ENCODE measurements at places on chromosomes 1 and 21. TPM values are rescaled to one million over a fixed set of nuclear protein-coding genes. Genes with fewer than 3 reads are reported as not detected.

DNA sequence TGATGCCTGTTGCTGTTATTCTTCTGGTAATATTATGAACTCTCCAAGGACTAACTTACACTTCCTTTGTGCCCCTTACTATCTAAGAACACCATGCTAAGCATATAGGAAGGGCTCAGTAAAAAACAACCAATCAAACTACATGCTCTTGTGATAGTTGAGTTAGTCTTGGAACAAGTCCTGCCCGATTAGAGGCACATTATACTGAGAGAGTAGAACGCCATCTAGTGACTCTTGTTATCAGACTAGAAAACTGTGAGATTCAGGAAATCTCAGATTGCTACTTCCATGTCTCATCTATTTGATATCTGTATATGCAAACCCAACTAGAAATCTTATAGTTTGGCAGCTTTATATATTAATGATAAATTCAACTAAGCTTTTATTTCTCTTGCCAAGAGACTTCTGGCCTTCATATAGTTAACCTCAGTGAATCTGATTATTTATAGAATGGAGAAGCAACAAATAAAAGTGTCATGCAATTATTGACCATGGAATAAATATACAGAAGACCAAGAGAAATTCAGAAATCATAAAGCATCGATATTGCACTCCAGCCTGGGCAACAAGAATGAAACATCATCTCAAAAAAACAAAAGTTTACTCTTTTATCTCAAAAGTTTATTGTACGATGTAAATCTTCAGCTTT lies 7.8 kb upstream of the SRRM1 start:
- no peak for DNase-seq

DNA sequence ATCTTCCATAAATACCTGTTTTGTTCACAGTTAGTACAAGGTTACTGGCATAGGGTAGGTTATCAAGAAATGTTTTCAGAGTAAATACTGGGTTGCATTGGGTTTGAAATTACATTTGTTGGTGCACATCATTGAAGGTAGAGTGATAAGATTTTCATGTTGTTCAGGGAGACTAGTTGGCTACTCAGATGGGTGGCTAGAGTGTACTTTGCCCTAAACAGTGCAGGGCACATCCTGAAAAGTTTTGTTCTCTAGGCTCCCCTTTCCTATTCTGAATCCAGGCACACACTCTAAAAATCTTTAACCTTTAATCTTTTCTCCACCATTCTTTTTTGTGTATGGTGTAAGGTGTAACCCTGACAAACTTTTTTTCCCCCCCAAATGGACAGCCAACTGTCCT lies 18.0 kb downstream of the POU2F1 start:
- no peak for DNase-seq

DNA sequence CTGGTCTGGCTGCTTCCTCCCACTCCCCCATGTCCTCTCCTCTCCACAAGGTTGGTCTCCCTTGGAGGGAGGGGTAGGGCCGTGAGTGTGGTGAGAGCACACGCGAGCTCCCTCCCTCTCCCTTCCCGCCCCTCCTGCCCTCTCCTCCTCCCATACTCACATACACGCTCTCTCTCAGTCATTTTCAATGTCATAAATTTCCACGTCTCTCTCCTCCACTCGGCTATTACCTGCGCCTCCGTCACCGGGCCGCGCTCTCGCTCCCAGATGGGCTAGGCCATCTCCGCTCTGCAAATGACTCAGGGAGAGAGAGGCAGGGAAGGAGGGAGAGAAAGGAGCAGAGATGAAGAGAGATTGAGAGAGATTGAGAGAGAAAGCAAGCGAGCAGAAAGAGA lies 36.7 kb upstream of the DMBX1 start:
- no peak for DNase-seq

The TMEM82 gene
- not detected for total RNA-seq

The CD48 gene
- 6.0 TPM for total RNA-seq

- DNase-seq, result no peak
Observed at GRCh38 chr1:15289251-15289651, 42.2 kb downstream of the FHAD1 start.

The FYB2 gene
- total RNA-seq, result 4.0 TPM

GRCh38 chr1:94872771-94873495 lies 52.8 kb downstream of the SLC44A3 start:
- DNase-seq, result no peak

DNA sequence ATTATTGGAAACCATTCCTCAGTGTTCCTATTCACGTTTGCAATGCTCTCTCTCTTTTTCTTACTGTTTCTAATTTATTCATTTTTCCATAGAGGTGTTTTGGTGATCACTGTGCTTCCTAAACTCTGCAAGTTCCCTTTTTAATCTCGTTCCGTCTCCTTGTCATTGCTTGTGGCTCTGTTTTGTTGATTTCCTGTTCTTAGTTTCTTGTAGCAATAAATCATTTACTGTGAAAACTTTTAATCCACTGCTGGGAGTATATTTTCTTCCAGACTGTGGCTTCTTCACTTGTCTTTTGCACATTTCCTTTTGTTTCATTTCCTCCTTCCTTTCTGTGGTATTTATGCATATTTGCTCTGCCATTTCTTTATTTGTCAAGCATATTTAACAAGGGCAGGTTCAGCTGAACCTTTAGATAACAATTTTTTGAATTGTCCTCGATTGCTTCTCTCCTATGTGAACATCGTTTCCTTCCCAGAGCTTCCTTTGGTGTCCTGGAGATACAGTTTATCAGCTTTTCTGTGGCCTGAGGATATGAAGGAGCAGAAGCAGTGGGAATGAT lies 3.6 kb downstream of the B3GALT5 start:
- no peak for DNase-seq

DNA sequence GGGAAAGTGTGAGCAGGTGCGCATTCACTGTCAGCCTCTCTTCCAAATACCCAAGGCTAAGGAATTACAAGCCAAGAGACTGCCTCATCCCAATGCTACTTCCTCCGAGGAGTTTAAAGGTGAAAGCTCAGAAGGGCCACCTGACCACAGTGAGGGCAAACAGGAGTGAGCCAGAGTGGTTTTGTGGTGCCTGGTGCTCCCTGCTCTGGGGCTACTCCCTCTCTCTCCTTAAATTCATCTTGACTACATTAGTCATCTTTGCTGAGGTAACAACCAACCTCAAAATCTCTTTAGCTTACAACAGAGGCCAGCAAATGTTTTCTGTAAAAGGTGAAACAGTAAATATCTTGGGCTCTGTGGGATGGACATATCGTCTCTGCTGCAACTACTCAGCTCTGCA lies 14.2 kb upstream of the ZBTB8A start:
- no peak for DNase-seq

DNA sequence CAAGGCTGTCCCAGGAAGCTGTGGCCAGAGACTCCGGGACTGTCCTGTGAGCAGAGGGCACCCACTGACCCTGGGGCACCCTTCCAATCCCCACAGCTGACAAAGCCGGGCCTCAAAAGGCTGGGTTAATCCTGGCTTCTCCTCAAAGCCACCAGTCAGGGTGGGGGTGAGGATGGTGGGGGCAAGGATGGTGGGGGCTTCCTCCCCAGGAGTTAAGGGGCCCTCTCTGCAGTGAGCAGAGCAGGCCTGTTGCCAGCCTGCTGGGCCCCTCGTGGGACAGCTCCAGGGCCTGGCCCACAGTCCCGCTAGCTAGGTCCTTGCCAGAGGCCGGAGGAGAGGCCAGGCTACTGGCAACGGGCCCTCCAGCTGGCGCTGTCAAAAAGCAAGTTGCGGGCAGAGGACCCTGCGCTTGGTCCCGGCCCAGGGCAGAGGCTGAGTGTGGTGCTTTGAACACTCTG lies 37.9 kb upstream of the CCDC27 start:
- no peak for DNase-seq

The HDAC1 gene
- total RNA-seq, result 113 TPM

- DNase-seq, result no peak
Observed at GRCh38 chr1:173257805-173258204, 50.7 kb upstream of the TNFSF4 start.

DNA sequence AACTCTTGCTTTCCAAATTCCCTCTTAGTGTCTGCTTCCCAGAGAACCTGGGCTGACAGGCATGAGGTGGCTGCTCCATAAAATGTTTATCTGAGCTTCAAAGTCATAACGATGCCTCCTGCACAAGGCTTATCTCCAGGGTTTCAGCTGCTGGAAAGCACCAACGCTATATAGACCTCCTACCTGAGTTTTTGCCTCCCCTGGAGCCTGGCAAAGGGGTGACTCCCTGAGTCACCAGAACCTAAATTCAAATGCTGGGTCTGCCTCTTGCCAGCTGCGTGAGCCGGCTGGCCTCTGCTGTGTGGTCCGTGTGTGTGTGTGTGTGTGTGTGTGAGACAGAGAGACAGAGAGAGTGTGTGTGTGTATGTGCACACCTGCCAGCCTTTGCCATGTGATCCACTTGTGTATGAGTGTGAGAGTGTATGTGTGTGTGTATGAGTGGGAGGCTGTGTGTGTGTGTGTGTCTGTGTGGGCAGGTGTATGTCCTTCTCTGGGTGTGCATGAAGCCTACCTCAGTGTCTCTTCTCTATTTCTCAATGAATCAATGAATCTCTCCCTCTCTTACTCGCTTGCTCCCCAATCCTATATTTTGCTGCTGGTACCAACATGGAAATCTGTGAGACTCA lies 714.9 kb downstream of the MATN1 start:
- no peak for DNase-seq

The CR1L gene
- total RNA-seq, result not detected

DNA sequence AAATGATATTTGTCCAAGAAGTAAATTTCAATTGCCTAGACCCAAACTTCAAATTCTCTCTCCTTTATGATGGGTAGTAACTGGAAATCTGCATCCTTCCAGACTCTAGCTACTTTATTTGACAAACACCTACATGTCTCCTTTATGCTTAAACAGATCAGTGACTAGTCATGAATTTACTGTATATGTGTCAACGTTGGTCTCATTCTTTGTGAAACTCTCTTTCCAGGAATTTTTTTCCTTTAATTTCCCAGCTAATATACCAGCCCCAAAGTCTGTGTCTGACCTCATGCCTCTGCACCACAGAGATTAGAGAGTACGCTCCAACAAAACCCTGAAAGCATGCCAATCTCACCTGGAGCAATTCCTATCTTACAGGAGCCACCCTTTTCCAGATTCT lies 811.2 kb upstream of the NCAM2 start:
- DNase-seq, result no peak

- DNase-seq, result no peak
Observed at GRCh38 chr1:247535402-247535801, 838 bp downstream of the OR2C3 start.

The CA6 gene
- not detected for total RNA-seq

The IBA57 gene
- total RNA-seq, result 11.5 TPM

DNA sequence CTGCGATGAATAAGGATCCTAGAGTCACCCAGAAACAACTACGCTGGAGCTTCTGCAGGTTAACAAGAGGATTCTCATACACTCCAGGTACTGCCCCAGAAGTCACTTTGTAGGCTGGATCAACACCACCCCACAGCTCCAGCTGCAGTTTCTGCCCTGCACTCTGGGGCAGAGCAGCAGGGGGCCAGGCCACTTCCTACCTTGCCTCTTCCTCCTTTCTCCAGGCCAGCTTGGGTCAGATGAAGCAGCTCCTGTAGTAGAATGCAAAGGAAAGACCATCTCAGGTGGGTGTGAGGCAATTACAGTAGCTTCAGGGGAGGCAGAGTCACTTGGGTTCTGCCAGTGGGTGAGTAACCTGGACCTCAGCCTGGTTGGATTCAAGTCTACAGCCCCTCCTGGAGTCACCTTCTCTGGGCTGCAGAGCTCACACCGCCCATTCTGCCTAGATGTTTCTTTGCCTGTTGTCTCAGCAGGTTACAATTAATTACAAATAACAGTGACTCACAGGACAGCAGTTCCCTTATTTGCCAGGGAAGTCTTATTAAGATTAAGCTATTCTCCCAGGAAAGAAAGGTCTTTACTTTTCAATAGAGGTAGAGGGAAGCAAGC lies 24.4 kb upstream of the BCAR3 start:
- DNase-seq, result no peak

The CNKSR1 gene
- total RNA-seq, result 40.6 TPM

GRCh38 chr1:10989095-10989494 lies 23.4 kb upstream of the TARDBP start:
- DNase-seq, result no peak

DNA sequence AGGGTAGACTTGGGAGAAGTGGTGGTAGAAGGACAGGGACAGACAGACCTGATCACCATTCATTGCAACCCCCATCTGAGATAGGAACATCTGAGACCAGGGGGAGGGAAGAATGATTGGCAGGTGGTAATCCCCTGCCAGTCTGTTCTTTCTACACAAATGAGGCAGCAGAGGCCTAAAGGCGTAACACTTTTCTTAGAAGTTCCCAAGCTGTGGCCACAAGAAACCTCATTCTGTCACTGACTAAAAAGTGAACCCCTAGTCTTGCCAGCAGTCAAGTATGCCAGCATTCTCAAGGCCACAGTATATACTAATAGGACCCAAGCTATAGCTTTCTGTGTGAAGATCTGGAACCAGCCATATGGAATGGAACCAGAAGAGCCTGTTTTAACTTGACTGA lies 638.0 kb downstream of the KCNT2 start:
- DNase-seq, result no peak

The HJV gene
- not detected for total RNA-seq

The MAP10 gene
- total RNA-seq, result 4.0 TPM

DNA sequence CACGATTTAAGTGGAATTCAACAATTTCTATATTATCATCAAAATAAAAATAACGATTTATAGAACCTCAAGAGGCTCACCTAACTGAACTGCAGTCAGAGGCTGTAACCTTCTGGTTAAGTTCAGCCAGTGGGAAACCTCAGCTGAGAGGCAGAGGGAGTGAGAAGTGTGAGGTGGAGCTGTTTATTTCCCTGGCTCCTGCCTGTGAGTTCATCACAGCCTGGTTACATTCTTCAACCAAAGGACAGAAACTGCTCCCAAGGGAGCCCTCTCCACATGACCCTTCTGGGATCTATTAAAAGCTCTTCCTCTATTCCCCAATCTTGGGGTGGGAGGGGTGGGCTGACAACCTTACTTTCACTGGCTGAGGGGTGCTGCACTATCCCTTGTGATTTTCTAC lies 22.2 kb downstream of the DYNLT5 start:
- DNase-seq, result no peak

The CD2 gene
- 7.1 TPM for total RNA-seq

GRCh38 chr21:45695086-45695485 lies 51.6 kb downstream of the PCBP3 start:
- DNase-seq, result no peak

DNA sequence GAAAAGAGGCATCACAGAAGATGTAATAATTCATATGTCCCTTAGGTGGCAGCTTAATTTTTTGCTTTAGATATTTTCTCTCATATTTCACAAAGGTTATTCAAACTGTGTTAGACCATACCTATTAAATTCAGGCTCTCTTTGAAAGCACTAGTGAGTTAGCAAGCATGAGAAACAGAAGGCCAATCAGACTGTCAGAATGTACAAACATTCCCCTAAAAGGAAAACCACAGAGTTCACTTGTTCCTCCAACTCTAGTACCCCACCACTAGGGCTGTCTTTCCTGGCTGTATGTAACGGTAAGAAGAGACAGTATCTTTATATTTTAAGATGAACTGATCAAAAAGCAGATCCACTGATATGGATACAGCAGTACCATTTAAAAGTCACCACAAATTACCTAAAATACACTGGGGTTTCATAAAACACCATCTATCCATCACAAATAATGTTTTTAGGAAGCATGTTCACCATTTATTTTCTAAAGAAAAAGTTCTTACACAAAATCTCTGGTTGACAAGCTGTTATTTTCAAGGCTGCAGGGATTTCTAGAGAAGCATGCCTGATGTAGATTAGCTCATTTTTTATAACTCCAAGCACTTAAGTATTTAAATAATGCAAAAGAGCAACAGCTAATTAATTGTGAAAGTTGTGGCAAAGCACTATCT lies 1.8 kb downstream of the ARPC5 start:
- no peak for DNase-seq

The RGS7 gene
- 0.60 TPM for total RNA-seq

The SERPINC1 gene
- total RNA-seq, result 0.44 TPM

The LCE1B gene
- not detected for total RNA-seq

The GBP3 gene
- total RNA-seq, result 79.7 TPM

The OLFM3 gene
- total RNA-seq, result not detected
